ENCODE measurements at places on chromosomes 5 and 9.

GRCh38 chr9:6584881-6585597, 60.5 kb downstream of the GLDC start:
- DNase-seq = no peak

- no peak for DNase-seq
Measured at GRCh38 chr5:155466851-155467250, 453.3 kb downstream of the KIF4B start.

GRCh38 chr9:38756702-38757101, 36.8 kb upstream of the FAM240B start:
- no peak for DNase-seq

DNA sequence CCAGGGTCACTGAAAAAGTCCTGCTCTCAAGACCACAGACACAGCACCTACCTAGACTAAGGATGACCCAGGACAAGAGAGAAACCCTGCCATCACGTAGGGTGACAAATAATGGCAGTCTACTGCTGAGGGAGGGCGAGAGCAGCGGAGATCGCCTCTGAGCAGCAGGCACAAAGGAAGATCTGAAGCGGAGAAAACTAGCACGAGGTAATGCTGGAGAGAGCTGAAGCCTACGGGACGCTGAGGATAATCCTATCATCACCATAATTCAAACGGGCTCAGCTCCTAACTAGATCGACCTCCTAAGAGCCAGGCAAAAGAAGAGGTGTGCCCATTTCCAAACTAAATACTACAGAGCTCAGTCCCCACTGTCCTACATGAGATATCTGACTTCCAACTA, 41.3 kb downstream of the FBXO10 start:
- DNase-seq = no peak

GRCh38 chr5:111233052-111233374, 8.8 kb downstream of the CAMK4 start:
- DNase-seq = no peak

DNA sequence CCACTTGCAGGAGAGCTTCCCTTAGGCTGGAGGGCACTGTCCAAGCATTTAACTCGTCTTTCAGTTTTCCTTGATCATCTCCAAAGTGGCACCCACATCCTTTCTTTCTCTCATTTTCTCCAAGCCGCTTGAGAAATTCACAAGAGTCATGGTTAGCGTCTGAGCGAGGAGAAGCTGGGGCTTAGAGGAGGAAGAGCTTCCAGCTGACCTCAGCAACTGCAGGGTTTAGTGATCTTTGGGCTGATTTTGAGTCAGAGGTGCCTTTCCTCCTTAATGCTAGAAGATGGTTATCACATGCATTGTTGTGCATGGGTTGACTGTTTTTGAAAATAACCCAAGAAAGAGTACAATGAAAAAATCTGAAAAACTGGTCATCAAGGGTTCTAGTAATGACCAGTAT, 134.7 kb downstream of the GADD45G start:
- no peak for DNase-seq

GRCh38 chr9:127311239-127311741, 46.7 kb downstream of the GARNL3 start:
- DNase-seq = no peak

DNA sequence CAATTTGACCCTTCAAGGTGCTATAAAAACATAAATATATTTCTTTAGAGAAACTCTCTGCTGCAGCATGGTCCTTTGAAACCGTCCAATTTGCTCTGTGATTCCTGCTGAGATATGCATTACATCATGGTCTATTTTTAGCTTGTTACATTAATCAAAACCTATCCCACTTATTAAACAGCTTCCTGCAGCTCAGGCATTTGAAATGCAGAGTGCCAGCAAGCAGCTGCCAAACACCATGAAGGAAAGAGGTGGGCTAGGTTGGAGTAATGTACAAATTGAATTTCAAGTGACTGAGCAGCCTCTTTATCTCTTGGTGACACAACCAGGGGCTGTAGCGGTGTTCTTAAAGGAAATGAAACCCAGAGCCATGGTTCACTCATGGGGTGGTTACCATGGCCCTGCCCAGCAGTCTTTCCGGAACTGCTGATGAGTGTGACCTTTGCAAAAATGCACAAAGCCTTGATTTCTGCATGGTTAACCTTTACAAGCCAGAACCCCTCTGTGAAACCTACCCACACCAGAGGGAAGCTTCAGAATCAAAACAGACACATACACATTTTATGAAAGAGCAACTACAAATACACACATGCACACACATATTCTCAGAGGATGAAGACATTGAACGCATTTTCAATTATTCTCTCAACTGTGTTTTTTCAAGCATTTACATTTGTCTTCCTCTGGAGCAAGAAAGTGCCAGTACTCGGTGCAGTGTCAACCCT, 155.8 kb upstream of the ZNF608 start:
- no peak for DNase-seq

DNA sequence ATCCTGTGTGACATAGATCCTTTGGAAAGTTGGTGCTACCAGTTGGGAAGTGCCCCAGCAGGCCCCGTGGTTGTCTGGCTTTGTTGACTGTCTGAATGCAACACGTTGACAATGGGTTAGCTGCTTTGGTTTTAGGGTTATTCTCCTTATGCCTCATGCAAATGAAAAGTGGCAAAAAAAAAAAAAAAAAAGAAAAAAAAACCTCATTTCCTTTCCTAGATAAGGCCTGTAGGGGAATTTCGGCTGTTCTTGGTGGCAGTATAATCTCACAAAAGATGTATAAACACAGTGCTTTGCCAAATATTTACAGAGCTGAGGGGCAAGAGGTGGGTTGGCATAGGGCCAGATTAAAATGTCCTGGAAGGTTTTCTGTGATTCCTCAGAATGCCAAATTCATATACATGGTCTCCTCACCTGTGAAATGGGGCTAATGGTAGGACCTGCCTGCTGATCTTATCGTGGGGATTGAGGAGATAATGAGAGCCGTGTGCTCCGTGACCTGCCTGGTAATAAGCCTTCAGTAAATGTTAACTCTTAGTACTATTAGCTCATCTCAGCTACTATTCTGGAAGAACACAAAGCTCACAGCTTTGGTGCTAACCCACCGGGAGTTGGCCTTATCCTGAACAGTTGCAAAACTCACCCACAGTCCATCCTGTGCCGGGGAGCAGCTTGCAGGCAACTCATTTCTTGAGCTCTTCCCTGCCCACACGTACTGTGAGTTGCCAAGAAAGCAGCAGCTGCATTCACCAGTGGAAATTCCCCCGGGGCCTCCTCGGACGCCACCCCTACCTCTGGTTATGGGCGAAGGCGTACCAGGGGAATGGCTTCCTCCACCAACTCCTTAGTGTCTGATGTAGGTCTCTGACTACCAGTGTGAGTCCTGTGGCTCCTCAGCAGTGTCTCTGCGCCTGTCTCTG, 220.3 kb downstream of the NR3C1 start:
- DNase-seq = no peak

GRCh38 chr9:8778356-8778755, 978.8 kb upstream of the DMAC1 start:
- no peak for DNase-seq

GRCh38 chr9:88776717-88777497, 214.4 kb upstream of the S1PR3 start:
- DNase-seq = no peak

GRCh38 chr9:92960561-92961290, 13.4 kb downstream of the FGD3 start:
- DNase-seq = no peak

DNA sequence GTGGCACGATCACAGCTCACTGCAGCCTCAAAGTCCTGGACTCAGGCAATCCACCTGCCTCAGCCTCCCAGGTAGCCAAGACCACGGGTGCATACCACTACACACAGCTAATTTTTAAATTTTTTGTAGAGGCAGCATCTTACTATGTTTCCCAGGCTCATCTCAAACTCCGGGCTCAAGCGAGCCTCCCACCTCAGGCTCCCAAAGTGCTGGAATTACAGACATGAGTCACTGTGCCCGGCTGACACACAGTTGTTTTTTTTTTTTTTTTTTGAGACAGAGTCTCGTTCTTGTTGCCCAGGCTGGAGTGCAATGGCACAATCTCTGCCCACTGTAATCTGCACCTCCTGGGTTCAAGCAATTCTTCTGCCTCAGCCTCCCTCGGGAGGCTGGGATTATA, 70.1 kb upstream of the CNOT6 start:
- DNase-seq = no peak

DNA sequence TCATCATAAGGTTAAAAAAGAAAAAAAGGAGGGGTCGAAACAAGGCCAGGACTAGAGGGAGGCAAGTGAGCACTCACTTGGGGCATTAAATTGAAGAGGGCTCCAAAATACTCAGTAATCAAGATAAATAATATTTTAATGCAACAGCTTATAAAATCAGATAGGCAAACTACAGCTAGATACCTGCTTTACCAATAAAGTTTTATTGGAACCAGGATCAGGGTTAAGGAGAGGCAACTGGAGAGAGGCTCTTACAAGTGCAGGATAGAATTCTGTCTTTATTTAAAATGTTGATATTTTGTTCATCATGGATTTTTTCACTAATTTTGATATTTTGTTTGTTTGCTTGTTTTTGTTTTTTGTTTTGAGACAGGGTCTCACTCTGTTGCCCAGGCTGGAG, 30.3 kb upstream of the PURA start:
- no peak for DNase-seq

DNA sequence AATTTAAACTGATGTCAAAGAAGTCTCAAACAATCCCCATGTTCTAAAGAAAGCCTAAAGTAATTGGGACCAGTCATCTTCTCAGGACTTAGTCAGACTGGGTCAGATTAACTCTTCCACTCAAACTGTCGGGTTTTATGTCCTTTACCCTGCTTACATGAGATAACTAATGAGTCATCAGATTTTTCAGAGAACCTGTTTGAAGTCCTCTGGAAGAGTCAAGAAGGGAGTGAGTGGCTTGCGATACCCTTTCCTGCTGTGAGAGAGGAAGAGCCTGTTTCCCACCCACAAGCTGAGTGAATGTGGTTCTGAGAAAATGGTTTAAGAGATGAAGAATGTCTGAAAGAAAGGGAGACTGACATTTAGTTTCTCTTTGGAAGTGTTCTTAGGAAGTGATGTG, 1866.7 kb upstream of the C9orf72 start:
- DNase-seq = no peak

- DNase-seq = no peak
Measured at GRCh38 chr9:1918622-1919021, 96.5 kb upstream of the SMARCA2 start.

DNA sequence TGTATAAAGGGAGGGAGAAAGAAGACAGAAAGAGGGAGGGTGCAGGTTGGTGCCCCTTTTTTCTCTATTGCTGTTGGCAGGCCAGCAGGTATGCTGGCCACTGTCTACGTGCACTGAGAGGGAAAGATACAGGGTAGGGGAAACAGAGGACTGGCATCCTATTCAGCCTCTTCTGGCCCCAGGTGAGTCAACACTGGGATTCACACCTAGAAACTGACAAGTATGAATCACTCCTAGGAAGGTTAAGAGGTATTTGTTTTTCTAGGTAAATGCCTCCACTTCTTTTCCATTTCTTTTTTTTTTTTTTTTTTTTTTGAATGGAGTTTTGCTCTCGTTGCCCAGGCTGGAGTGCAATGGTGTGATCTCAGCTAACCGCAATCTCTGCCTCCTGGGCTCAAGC, 2.8 kb upstream of the UBAP1 start:
- no peak for DNase-seq

DNA sequence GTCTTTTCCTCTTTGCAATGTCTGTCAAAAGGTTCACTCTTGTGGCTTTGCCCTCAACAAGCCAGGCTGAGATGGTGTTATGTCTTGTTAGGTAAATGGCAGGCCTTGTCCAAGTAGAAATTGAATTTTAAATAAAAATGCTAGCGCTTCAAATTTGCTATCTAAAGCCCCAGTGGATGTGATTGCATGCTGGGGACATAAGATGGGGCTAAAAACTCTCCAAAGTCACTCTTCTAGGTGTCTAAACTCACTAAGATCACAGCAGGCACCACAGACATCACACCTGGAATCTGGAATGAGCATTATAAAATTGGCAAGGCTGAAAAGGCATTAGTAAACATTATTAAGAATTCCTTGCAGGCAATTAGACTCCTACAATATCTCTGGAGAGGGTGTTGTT, 262.7 kb upstream of the CLINT1 start:
- DNase-seq = no peak

DNA sequence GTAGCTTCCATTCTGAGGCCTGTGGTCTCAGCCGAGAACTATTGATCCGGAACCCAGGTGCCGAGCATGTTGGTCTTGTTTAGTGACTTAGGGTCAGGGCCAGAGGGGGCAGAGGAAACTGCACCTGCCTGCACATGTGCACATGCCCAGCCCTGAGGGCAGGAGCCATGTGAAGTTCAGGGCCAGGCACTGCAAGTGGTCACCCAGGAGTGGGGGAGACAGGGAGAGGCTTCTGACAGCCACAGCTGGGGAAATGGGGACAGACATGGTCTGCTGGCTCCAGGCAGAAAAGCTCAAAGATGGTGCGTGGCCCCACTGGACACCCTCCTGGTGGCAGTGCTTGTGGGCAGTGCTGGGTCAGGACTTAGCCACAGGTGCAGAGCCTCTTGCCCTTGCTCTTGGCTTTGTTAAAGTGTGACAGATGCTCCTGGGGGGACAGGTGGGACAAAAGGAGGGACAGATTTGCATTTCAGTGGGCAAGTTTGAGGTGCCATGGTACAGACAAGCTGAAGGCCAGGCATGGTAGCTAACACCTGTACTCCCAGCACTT, 134.4 kb downstream of the CACNA1B start:
- no peak for DNase-seq

DNA sequence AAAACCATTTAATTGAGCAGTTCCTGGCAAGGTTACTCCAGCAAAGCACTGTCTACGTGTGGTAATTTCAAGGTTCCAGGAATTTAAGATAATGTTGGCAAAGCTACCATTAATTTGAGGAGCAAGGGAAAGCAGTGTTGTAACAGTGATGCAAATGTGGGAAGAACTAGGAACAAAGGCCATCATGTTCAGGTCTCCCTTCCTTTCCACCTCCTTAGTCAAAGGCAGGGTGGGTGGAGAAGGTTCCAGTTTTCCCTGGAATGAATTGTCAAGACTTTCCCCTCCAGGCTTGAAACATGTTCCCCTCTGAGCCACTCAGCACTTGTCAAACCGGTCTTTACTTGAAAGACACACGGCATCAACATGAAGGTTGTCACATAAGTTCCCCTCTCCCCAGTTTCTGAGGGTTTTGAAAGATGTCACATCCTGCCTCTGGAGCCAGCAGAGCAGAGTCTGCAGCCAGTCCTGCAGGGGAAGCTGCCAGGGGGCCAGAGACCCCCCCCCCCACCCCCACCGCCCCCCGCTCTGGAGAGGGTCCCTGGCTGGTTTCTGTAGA, 226.0 kb downstream of the GAS1 start:
- DNase-seq = peak; percentile 55

GRCh38 chr9:76528642-76529190, 69.7 kb downstream of the GCNT1 start:
- no peak for DNase-seq

GRCh38 chr5:76938177-76938576, 14.7 kb upstream of the CRHBP start:
- no peak for DNase-seq

Data from left hindlimb (tissue), 1 donor.